ENCODE measurements at places on chromosomes 5 and 9.

GRCh38 chr9:73780916-73781315, 629.3 kb downstream of the ANXA1 start:
- peak; percentile 55 for DNase-seq

GRCh38 chr5:35502206-35502605, 115.5 kb upstream of the SPEF2 start:
- peak; percentile 11 for DNase-seq

- DNase-seq = no peak
These were observed 231.2 kb upstream of the SGCD start for GRCh38 chr5:156095709-156096241.

DNA sequence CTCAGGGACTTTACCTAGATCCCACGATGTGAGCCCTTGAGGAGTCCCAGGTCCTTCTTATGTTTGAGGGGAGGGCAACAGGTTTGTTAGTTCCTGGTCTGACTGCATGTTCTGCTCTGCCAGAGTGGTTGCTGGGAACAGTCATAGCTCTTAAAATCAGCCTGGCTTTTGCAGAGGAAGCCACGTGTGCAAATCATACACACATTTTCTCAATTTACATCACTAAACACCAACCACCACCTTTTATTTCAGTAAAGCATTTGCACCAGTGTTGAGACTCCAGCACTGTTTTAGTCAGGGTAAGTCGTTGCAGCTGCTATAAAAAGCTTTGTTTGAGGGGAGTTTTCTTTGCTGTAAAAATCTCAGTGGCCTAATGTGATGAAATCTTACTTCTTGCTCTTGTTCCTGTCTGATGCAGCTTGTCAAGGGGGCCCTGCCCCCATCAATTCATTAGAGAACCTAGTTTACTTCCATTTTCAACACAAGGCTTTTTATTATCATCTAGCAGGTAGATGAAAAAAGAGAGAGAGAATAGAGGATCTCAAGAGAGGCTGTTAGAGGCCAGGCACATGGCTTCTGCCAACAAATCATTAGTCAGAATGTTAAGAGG, 70.3 kb upstream of the VCAN start:
- no peak for DNase-seq

DNA sequence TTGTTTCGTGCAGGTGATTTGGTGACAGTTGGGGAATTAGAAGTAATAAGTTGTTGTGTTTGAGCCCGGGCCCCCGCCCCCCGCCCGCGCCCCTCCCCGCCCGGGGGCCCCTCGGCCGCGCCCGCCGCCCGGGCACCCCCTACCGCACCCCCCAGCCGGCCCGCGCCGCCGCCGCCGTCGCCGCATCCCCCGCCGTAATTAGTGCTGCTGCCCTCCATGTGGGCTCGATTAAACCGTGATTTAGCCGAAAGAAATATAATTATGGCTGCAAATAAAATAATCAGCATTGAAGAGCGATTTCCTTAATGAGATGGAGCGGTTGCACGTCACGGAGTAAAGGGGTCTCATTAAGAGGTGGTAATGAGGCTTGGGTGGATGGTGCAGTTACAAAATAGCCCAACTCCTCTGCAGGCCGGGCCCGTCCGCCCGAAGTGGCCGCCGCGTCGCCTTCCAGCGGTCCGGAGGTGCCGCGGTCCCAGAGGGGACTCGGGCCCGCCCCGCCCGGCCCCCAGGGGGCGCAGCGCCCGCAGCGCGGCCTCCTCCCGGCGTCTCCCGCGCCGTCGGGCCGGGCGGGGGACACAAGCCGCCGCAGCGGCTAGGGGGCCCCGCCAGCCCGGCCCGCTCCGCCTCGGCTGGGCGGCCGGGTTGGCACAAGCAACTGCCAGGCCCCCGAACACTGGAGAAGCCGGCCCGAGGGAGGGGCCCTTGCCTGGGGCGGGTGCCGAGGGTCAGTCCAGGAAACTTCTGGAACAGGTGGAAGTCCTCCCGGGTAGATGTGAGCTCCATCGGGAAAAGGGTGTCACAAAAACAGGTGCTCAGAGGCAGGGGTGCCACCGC, 6.9 kb upstream of the OTP start:
- DNase-seq = peak; percentile 29

- DNase-seq = no peak
These were observed 6.9 kb downstream of the DNAI1 start for GRCh38 chr9:34465468-34465867.

DNA sequence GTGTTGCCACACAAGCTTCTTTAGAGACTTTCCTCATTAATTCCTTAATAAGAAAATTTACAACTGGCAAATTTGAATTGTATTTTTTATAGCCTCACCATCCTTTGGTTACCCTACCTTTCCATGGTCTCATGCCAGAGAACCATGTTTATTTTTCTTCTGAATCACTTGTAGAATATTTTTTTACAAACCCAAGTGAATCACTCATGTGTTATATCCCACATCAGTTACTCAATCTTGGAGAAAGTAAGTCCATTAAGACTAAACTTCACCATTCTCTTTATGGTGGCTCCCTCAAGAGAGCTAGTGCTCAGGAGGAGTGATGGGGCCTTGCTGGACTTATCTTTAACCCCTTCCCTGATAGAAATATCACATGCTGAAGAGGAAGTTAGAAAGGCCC, 128.9 kb downstream of the SUSD1 start:
- DNase-seq = peak; percentile 81

DNA sequence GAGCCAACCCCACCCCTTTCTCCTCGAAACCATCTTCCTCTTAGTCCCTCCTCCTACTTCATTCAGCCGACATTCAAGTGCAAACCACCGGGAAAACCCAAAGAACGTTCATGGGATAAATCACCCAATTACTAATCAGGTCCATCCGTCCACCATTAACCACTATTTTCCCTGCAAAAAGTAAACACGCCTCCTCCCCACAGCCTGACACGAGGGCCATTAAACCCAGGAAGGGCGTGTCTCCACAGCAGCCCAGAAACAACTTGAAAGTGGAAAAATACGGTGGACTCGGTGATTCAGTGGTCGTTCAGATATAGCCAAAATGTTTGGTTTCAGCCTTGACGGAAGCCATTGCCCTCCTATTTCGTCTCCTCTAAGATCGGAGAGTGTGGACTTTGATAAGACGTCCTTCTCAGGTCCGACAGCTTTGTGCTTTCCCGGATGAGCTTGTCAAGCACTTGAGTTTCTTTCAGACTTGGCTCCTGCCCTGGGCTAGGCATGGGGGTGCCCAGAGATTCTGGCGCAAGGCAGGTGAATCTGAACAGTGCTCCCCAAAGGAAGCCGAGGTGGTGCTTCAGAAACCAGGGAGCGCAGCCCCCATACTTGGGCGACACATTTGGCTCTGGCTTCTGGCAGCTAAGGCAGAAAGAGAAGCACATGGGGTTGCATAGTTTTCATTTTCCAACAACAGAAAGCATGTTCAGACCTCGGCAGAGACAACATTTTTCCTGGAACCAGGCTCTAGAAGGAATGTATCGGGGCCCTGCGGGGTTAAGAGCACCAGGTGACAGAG, 56.6 kb downstream of the SMIM23 start:
- DNase-seq = peak; percentile 38

- DNase-seq = no peak
These were observed 158.0 kb downstream of the SMARCA2 start for GRCh38 chr9:2173170-2173569.

DNA sequence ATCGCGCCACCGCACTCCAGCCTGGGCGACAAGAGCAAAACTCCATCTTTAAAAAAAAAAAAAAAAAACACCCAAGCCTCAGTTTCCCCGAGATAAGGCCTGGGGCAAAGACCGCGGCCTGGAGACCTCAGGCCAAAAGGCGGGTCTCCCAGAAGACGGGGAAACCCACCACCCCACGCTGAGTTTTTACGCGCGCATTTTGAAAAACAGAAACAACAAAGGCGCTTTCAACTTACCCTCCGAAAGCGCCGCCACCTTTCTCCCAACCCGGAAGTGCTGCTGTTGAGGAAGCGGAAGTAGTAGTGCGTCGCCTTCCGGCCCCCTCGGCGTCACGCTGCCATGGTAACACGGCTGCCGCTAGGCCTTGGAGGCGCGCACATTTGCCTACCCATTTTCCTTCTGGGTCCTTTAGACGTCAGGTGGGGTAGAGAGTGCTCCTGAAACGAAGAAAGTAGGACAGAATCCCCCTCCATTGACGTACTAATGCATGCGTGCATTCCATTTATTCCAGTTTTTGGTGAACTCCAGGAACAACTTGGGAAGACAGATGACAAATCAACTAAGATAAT, at the start of gene TTF1:
TSS of gene TTF1 (minus strand) at position 287 of the 569 bp plus-strand sequence. CDS start 4,019 bp downstream, outside the sequence.
- DNase-seq = peak; percentile 92

Measured in EH (cell line).